ENCODE measurements at places on chromosomes 16 and 17. TPM values are rescaled to one million over a fixed set of nuclear protein-coding genes. Genes with fewer than 3 reads are reported as not detected.

Gene SHISA9
- total RNA-seq, result 15.5 TPM

Gene KRTAP3-1
- not detected for total RNA-seq

Gene CEP112
- total RNA-seq, result 35.3 TPM

DNA sequence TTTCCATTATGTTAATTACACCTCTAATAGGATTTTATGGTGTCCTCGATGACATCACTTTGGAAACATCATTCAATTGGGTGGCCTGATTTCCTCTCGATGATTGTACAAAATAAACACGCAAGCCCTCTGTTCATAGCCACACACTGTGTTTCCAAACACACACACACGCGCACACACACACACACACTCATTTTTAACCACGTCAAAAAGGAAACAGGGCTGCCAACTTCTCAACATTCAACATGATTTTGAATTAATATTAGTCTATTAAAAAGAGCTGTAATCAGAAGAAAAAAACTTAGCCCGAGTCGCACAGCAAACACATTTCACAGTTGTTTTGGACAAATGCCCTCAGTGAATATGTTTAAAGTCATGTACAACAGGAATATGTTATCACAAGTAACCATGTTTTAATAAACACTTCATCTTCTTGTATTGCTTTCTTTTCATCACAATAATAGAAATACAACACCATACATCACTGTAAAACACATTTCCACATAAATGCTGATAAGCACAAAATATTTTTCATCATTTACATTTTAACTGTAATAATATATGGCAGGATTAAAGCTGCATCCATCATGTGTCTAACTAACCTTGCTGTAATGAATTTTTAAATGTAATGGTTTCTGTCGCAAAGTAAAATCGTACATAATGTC lies 219.1 kb upstream of the IRX3 start:
- no peak for DNase-seq

Measured in myocyte (in vitro differentiated cells).